CD8-positive, alpha-beta T cell (primary cell): ENCODE measurements at places on chromosomes 3 and 15.
A peak's percentile ranks its signal among the peaks of the same experiment; 100 is the strongest.

DNA sequence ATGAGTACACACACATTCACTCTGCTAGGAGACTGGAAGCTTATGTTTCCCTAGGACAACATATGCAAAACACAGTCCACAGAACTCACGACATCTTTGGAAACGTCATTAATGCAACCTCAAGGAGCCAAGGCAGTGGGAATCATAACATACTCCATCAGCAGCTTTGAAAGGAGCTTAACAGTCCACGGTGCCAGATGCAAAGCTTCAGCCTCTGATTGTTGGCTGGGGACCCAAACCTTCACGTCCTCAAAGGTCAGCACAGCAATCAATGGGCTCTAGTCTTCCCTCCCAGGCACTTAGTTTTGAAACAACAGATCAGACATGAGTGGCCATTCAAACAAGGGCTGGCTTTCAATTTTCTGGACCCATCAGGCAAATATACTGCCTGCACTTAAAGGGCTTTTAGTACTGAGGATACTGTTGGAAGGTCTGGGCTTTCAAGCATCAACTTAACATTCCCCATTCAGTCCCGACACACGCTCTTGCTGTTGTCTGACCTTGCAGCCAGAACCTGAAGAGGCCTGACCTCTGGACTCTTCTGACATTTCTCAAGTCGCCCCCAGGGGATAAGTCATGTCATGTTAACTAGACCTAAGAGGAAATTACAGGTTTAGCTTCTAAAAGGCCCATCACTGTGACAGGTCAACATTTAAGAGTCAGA, 223.0 kb downstream of the PDZRN3 start:
- DNase-seq, result no peak

DNA sequence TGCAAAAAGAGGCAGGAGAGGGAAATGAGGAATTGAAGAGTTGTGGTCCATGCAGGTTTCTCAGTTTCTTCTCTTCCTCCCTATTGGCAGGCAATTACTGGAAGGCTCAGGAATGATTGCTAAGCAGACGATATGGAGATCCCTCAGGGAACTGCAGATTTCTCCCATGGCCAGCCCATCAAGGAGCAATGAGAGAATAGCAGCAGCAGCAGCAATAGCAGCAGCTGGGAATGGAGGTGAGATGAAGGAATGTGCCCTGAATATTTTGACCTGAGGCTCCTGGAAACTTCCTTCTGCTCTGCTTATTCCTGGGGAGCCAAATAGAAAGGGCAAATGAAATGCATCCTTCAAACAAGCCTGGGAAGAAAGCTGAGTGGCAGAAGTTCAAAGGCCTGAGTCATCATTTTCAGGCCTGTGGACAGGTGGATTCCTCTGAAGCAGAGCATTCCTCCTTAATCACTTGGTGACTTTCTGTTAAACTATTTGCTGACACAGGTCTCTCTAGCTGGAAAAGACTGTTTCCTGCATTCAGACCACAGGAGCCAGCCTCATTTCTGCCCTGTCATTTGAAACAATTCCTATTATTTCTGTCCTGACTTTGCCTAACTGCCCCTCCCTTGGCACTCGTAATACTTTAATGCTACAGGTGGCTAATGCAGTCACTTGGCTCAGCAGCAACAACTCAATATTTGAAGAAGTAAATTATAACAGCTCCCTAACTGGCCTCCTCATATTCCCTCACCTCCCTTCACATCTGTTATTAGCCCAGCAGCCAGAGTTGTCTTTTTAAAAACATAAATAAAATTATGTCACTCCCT, 146.9 kb upstream of the GADL1 start:
- no peak for DNase-seq

DNA sequence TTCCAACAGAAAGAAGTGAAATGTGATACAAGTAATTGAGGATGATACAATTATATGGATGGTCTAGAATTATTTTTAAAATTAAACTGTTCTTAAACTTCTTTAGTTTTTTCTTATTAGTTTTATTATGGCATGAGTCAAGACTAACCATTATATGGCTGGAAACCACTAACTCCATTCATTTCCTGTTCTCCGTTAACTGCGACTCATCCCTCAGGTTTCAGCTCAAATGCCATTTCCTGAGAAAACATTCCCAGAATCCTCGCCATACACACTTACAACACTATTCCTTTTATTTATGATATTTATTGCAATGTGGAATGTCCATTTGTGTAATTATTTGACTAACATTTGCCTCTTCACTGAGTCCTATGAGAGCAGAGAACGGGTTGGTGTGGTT, 394.1 kb downstream of the SOX2 start:
- no peak for DNase-seq

GRCh38 chr15:78204351-78205309, 29.7 kb downstream of the ACSBG1 start:
- no peak for DNase-seq

DNA sequence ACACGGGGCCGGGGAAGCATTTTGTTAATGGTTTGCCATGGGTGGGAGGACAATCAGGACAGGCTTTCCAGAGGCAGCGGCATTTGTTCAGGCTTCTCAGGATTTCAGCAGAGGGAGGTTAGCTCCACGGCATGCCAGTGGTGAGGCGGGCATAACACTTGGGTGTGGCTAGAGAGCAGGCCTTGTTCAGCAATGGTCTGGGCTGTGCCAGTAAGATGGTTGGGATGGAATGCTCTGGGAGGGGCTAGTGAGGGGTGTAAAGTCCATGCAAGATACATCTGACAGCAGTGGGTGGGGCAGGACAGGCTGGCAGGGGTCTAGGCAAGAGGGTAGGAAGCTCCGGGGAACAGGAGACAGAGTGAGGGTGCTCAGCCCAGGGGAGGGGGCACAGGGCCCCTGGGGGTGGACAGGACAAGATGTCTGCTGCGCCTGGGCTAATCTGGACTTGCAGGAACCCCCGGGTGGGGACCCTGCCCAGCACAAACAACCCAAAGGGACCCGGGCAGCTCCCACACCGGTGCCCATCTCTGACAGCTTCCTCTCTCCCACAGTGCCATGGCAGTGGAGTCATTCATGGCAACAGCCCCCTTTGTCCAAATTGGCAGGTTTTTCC, 8.4 kb downstream of the TMEM43 start:
- no peak for DNase-seq

- DNase-seq, result no peak
These were observed 4.8 kb downstream of the VWA5B2 start for GRCh38 chr3:184234224-184234623.

GRCh38 chr3:46091741-46092701, 64.7 kb upstream of the XCR1 start:
- no peak for DNase-seq

GRCh38 chr15:35986191-35986721, 440.3 kb upstream of the DPH6 start:
- no peak for DNase-seq

DNA sequence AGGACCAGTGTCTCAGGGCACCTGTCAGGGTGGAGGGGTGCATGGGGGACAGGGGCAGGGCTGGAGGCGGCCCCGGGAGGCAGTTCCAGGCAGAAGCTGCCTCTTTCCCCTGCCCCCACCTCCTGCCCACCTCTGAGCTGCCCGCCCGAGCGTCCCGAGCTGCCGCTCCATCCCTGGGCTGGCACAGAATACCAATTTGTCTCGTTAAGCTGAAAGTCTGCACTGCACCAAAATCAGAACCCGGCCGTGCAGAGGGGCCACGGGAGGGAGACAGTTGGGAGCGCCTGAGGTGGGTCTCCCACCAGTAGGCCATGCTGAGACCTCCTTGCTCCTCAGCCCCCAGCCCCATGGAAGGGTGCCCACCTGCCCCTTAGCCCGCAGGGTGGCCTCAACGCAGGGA, 1.3 kb upstream of the ATP2B2 start:
- no peak for DNase-seq

DNA sequence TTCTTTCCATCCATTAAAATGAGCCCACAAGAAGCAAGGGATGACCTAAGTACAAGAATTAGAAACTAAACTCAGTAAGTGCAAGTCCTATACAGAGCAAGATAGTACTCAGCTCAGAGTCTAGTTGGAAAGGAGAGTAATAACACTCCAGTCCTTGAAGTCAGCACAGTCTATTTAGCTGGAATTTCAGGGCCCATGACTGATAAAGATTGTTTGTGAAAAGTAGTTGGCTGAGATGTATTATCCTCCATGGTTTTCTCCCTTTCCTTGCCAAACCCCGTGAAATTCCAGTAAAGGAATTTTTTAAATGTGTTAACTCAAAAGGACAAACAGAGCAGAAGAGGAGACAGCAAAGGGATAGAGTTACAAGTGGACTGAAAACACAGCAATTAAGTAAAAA, 127.2 kb upstream of the STT3B start:
- DNase-seq, result no peak

DNA sequence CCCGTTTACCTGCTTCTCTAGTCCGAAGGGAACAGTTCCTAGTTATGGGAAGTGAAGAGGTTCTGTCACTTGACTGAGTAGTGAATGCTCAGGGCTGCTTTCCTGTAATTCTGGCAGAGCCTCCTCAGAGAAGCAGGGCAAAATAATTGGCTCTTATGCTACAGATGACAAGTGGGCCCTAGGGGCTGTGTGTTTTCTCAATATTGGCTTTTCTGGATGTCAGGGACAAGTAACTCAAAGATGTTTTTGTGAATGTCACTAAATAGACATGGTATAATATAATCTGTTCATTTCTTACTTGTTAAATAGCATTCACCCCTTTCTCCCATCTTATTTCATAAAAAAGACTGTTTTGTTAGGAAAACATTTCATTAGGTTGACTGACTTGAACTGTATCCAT, 40.1 kb downstream of the SGO1 start:
- DNase-seq, result no peak

GRCh38 chr15:57611938-57612337, 20.2 kb downstream of the MYZAP start:
- DNase-seq, result no peak

- no peak for DNase-seq
These were observed 2.3 kb upstream of the EDEM1 start for GRCh38 chr3:5185093-5185673.

- no peak for DNase-seq
These were observed 5.7 kb downstream of the NME9 start for GRCh38 chr3:138323971-138324370.

DNA sequence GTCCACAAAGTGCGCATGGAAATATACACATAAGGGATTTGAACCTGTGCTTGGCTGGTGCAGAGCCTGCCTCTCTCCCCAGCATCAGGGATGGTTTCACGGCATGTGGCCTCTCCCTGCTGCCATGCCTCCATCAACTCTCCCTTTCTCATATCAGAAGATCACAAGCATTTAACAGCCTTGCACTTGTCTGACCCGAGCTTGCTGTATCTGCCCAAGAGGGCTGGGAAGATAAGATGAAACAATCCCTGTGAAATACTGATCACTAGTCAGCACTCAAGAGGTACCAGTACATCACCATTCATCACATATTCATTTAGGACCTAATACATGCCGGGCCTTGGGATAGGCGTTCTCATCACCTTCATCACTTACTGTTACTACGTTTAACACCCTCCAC, 107.6 kb upstream of the ARHGEF3 start:
- DNase-seq, result no peak

DNA sequence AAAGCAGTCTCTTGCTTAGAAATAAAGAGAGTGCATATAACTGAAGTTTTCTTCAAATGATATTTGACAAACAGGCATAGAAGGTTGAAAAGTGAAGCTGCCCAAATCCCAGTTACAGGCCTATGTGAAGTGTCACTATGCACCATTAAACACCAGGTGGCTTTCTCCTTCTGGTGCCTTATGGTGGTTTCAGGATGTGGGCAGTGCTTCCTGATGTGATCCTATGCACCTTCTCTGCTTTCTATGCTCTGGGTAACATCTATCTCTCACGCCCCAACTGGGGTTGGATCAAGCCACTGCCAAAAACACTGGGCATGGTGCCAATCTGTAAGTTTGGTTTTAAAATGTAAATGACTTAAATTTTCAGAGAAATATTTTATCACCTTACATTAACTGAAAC, 744.7 kb downstream of the TUSC7 start:
- no peak for DNase-seq

DNA sequence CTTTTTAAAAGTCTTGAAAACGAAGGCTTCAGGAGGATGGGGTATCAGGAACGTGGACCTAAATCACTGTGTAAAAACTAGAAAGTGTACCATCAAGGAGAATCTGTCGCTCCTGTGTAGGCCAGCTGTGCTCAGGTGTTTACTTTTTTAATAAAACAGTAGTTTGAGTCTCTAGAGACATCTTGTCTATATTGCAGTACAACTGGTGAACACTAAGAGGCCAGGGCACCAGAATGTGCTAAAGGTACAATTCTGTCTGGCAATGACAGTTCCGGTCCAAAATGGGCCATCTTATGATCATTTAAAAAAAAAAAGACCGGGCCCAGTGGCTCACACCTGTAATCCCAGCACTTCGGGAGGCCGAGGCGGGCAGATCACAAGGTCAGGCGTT, 61.8 kb upstream of the MCF2L2 start:
- no peak for DNase-seq

GRCh38 chr15:100687582-100688141, 85.3 kb downstream of the ASB7 start:
- DNase-seq, result no peak

- DNase-seq, result no peak
These were observed 229.4 kb upstream of the SUCLG2 start for GRCh38 chr3:67883766-67884165.

- no peak for DNase-seq
These were observed 12.1 kb upstream of the DNAJC13 start for GRCh38 chr3:132405188-132405587.

- no peak for DNase-seq
These were observed 29.1 kb upstream of the GNB5 start for GRCh38 chr15:52220251-52220650.

- no peak for DNase-seq
These were observed 69.6 kb downstream of the EEFSEC start for GRCh38 chr3:128222796-128223385.

GRCh38 chr3:106206146-106206545, 337.3 kb upstream of the CBLB start:
- DNase-seq, result peak; percentile 17

DNA sequence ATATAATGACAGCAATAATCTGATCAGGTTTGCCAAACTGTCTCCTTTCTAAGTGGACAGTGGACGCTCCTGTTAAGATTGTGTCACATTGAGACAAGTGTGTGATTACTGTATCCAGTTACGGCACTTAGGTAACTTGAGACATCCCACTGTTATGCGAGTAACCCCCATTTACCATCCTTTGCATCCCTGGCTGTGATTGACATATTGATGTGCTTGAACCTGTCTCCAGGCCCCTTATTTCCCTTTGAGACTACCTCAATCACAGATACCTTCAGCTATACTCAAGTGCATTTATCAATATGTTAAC, 785.2 kb downstream of the NR2F2 start:
- DNase-seq, result no peak

GRCh38 chr3:193585530-193585929, 7.5 kb upstream of the OPA1 start:
- no peak for DNase-seq

- DNase-seq, result no peak
These were observed 36.2 kb upstream of the FILIP1L start for GRCh38 chr3:100150473-100150872.
